ENCODE measurements at places on chromosomes 16 and 17. TPM values are rescaled to one million over a fixed set of nuclear protein-coding genes. Genes with fewer than 3 reads are reported as not detected.

CLDN7 gene
- 2.0 TPM for total RNA-seq

TMEM235 gene
- total RNA-seq: not detected

TPSG1 gene
- not detected for total RNA-seq

CX3CL1 gene
- total RNA-seq: 0.18 TPM

NEUROD2 gene
- not detected for total RNA-seq

USP10 gene
- 33.6 TPM for total RNA-seq

TMEM238L gene
- total RNA-seq: not detected

ZNF785 gene
- total RNA-seq: 8.1 TPM

ZNF385C gene
- not detected for total RNA-seq

NPIPB5 gene
- 17.0 TPM for total RNA-seq

CSH1 gene
- not detected for total RNA-seq

COPZ2 gene
- 46.8 TPM for total RNA-seq

FZD2 gene
- 8.8 TPM for total RNA-seq

DNAH2 gene
- 2.3 TPM for total RNA-seq

MYH1 gene
- not detected for total RNA-seq

MSLN gene
- not detected for total RNA-seq

HAGH gene
- total RNA-seq: 66.8 TPM

TMC7 gene
- total RNA-seq: not detected

KRT24 gene
- not detected for total RNA-seq

HCRT gene
- total RNA-seq: not detected

PYDC1 gene
- total RNA-seq: not detected

KCNH4 gene
- total RNA-seq: not detected

SLC52A1 gene
- total RNA-seq: 0.18 TPM

TEX19 gene
- total RNA-seq: not detected

ABCC11 gene
- total RNA-seq: not detected

Measured in cardiac atrium fibroblast (primary cell).